DND-41 (cell line): ENCODE measurements at places on chromosomes 7 and 10.

GRCh38 chr7:50779427-50779826, 3.3 kb downstream of the GRB10 start:
- no peak for DNase-seq

DNA sequence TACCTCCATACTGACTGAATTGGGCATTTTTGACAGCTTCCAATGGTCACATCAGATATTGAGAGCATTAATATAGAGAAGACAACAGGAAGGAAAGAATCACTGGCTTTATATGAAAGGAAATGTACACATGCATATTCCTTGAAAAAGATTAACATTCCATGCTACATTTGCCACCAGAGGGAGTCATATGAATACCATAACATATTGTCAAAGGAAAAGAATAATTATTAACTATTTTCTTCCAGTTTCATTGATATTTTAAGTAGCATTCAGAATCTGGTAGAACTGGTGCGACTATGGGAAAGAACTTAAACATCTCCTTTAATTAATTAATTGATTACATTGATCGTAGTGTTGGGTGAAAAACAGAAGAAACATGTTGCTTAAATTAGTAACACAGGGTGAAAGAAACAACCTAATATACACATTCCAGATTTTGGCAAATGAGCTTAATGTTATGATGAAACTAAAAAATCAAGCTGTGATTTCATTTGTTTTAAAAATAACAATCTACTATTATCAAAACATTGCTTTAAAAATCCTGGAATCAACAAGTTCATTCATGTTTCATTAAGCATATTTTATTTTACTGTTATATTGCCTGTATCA, 71.5 kb downstream of the GPR85 start:
- DNase-seq = no peak

GRCh38 chr7:128084896-128085608, 53.8 kb upstream of the LRRC4 start:
- DNase-seq = no peak

GRCh38 chr7:131052285-131052904, 275.3 kb upstream of the MKLN1 start:
- peak; percentile 36 for DNase-seq

GRCh38 chr10:44301781-44302355, 83.0 kb downstream of the CXCL12 start:
- DNase-seq = no peak

- no peak for DNase-seq
These were observed 93.7 kb downstream of the WDFY4 start for GRCh38 chr10:48778193-48778857.

- DNase-seq = no peak
These were observed 196.3 kb downstream of the JCAD start for GRCh38 chr10:29862923-29863614.

GRCh38 chr7:26694141-26694540, 170.2 kb downstream of the SKAP2 start:
- DNase-seq = no peak

- DNase-seq = no peak
These were observed 482.9 kb upstream of the AKR1E2 start for GRCh38 chr10:4343091-4343490.

DNA sequence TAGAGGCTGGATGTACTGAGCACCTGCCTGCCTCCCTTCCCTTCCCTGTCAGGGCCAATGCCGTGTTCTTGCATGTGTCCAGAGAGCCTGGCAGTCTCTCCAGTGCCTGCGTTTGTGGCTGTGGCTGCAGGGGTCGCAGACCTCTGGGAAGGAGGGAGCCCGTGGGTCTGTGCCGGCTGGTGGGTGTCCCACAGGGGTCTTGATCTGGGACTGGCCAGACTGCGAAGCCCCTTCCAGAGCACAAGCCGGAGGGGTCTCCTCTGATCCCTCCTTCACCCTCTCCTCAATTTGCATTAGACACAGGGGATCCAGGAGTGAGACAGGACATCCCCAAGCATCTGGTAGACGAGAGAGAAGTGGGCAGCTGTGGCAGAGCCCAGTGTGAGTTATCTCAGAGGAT, 199.2 kb downstream of the ADARB2 start:
- no peak for DNase-seq

DNA sequence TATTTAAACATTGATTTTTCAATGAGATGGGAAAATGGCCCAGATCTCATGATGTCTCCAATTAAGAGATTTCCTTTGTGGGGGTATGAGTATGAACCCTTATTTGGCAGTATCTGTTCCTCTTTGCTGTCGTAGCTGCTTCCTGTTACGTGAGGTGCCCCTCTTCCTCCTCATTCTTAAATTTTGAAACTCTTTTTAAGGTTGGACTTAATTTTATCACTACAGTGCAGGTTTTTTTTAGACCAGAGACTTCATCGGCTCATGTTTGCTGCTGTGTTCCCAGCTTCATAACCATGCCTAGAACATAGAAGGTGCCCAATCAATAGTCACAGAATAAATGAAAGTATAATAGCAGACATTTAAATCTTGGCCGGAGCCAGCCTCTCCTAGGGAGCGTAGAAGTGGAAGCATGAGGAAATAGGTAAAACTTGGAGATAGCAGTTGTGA, 2.4 kb downstream of the MIOS start:
- no peak for DNase-seq

DNA sequence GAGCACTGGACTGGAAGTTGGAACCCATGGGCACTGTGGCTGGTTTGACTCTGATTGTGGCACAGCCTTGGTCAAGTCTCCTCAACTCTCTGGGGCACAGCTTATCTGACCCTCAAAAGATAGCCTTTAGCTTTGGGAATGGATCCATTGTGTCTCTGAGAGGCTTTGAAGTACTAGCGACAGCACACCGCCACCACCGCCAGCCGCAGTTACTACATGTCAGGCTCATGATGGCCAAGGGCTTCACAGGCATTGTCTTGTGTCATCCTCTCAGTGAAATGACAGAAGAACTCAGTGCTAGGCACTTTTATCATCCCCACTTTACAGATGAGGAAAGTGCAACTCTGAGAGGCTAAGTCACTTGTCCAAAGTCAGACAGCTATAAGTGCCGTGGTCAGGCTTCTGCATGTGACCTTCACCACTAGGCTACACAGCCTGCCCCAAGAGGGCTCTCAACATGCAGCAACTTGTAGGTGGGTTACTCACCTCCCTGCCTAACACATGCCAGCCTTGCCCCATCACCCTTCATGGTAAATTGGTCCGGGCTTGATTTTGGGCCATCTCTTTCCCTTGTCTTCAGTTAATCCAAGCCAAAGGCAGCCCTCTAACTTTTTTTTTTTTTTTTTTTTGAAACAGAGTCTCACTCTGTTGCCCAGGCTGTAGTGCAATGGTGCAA, 44.1 kb downstream of the C10orf105 start:
- no peak for DNase-seq

DNA sequence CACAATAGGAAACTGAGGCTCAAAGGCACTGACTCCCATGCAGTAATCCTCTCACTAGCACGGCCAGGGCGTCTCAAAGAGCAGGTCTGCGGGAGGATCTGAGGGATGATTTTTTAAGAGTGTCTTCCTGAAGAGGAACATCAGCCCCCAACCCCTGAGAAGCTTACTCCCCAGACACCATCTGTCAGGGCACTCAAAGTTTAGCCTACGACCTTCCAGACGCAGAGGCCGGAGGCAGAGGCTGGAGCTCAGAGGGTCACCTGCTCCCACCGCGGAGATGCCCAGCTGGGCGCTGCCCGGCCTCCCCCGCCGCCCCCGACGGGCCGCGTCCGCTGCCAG, 1.7 kb downstream of the ZNF777 start:
- DNase-seq = no peak

DNA sequence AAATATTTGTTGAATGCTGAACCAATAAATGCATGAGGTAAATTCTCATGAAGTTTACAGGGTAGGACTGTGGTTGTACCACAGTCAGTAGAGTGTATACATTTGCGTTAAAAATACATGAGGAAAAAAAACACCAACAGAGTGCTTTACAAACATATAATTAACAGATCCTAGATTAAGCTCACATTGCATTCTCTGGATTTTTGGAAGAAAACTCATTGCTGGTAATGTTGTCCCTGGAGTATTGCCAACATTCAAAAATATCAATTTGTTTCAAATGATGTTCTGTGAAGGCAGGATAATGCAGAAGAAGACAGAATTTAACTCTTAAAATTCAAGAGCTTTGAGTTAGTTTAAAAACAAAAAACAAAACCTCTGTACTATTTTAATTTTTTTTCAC, 95.5 kb downstream of the MBL2 start:
- DNase-seq = no peak

GRCh38 chr7:44755698-44756627, 7.3 kb downstream of the ZMIZ2 start:
- DNase-seq = no peak

GRCh38 chr10:74032900-74033655, 35.2 kb downstream of the VCL start:
- no peak for DNase-seq

DNA sequence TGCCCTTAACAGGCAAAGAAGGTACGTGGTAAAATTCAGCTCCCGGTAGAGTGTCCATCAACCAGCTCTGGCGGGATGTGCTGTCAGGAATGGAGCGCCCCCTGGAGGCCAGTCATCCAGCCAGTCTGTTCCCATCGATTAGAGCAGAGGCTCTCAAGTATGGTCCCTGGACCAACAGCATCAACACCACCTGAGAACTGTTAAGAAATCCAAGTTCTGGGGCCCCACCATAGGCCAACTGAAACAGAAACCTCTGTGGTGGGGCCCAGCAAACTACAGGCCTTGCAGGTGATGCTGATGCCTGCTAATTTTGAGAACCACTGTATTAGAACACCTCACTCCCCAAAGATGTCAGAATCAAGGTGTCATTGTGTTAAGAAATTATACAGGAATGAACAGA, 109.2 kb downstream of the DPY19L1 start:
- DNase-seq = peak; percentile 38
